NCI-H1694 (cell line): ENCODE measurements at places on chromosomes 16 and 17.

DNA sequence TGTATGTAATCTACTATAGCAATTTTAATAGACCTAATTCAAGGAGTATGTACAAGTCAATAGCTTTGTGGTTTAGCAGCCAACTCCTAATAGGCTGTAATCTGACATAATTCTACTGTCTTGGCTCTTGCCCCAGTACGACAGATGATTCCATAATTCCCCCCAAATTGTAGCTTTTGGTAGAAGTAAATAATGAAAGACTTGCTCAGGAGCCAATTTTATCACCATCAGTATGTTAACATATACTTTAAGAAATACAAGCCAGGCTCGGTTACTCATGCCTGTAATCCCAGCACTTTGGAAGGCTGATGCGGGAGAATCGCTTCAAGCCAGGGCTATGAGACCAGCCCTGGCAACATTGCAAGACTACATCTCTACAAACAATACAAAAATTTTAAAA, 53.9 kb downstream of the AP2B1 start:
- no peak for DNase-seq

GRCh38 chr16:83755391-83755790, 52.4 kb upstream of the HSBP1 start:
- DNase-seq, result no peak

DNA sequence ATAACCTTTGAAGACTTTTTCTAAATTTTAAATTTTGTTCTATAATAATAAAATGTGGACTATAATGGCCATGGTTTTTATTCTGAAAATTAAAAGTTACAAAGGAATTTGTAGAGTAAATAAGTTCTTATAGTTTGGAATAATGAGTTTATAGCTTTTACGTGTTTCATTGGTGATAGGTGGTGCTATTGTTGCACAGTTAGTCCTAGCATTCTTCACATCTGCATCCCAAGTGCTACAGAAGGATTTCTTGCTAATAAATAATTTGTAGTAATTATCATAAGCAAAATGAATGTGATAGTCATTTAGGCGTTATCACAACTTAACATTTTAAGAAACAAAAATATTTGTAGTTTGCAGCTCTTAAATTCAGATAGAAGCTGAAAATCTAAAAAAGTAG, 67.9 kb downstream of the BCAS3 start:
- DNase-seq, result no peak

DNA sequence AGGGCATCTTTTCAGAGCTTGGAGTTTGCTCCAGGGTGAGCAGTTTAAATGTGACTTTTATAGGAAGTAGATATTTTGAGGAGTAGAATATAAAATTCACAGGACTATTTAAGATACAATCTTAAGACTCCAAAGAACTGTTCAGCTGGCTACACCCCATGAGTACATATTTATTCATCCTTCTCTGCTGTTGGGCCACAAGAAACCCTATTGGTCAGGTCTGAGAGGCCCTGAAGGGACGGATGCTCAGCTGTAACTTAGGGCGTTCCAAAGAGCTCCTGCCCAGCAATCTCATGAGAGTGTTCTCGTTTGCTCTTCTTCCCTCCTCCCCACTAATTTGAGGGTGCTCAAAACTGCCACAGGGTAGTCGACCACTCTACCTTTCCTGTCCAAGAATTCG, 7.3 kb downstream of the ST6GALNAC2 start:
- no peak for DNase-seq

DNA sequence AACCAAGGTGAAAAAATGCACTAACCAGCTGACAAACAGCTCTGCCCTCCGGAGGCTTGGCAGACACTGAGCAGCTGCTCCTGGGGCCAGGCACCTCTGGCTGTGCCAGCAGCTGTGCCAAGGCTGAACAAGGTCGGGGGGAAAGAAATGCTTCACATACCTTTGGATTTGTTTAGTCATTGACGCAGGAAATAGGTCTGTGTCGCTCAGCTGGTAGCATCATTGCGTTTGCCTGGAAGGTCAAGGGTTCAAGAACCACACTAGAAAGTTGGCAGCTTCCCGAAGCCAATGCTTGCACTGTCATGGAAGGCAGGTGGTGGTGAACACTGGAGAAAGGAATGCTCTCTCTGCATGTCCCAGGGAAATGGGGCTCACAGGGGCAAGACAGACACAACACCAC, 63.5 kb downstream of the PCTP start:
- no peak for DNase-seq

DNA sequence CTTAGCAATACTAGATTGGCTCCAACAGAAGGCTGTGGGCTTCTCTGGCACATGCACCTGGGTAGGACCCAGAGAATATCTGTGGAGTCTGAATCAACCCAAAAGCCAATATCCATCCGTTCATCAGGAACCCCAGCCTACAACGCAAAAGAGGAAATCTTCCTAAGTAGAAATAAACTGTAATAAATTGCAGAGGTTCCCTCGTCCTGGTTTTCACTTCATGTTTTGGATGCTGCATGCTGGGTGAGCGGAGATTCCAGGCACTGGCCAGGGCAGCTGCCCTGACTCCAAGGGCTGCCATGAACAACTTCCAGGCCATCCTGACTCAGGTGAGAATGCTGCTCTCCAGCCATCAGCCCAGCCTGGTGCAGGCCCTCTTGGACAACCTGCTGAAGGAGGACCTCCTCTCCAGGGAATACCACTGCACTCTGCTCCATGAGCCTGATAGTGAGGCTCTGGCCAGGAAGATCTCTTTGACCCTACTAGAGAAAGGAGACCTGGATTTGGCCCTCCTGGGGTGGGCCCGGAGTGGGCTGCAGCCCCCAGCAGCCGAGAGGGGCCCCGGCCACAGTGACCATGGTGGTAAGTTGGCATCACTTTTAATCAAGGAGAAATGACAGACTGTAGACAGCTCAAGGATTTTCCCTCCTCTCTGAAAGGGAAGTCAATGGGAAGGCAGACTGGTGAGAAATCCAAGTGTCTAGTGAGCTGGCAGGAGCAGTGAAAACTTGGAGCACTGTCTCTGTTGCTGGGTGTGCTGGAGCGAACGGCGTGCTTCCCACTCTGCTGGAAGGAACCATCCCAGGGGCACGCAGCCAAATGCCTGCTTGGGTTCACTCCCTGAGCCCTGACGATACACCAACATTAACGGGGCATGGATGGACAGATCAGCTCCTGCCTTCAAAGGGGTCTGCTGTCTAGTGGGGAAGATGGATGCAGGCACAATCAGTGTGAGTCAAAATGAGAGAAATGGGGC, 10.7 kb upstream of the CIITA start:
- no peak for DNase-seq
